ENCODE measurements at places on chromosomes 11 and 22.

DNA sequence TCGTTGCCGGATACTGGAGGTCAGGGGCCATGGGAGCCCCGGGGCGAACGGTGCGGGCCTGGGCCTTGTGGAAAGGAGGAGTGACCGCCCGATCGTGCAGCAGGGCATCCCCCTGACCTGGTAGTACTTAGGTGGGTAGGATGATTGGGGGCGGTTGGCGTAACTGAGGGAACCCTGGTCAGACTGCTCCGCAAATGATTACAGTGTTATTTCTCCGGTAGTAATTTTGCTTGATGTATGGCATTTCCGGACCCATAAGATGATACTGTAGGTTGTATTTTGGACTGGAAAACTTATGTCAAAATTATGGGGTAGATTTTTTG lies 762 bp downstream of the MTMR3 start:
- DNase-seq = no peak

GRCh38 chr11:445765-446588 lies 4.1 kb upstream of the PTDSS2 start:
- no peak for DNase-seq

- no peak for DNase-seq
Measured at GRCh38 chr11:20844216-20844615, 174.8 kb downstream of the NELL1 start.

DNA sequence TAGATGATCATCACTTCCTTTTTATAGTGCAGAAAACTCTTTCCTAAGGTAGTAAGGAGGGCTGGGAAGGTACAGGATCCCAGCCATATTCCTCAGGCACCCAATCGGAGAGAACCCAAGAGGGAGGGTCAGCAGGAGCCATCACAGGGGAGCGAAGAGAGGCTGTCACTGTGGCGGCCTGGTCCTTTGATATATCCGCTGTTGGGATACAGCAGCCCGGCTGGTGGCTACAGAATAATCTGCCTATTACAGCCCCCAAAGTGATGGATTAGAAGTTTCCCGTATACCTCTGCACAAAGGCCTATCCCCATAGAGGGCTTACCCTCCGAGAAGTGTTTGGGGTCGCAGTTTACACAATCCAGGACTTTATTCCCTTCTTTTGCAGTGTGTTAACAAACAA lies 48.5 kb downstream of the OR4D9 start:
- DNase-seq = no peak

- no peak for DNase-seq
Measured at GRCh38 chr11:121572571-121573059, 119.8 kb upstream of the SORL1-AS1 start.
